GM19239 (cell line): ENCODE measurements at places on chromosomes 11 and 22.

GRCh38 chr11:94866936-94867795, 99.0 kb downstream of the AMOTL1 start:
- DNase-seq: no peak

GRCh38 chr22:47190276-47190956, 428.0 kb downstream of the TBC1D22A start:
- DNase-seq: no peak

DNA sequence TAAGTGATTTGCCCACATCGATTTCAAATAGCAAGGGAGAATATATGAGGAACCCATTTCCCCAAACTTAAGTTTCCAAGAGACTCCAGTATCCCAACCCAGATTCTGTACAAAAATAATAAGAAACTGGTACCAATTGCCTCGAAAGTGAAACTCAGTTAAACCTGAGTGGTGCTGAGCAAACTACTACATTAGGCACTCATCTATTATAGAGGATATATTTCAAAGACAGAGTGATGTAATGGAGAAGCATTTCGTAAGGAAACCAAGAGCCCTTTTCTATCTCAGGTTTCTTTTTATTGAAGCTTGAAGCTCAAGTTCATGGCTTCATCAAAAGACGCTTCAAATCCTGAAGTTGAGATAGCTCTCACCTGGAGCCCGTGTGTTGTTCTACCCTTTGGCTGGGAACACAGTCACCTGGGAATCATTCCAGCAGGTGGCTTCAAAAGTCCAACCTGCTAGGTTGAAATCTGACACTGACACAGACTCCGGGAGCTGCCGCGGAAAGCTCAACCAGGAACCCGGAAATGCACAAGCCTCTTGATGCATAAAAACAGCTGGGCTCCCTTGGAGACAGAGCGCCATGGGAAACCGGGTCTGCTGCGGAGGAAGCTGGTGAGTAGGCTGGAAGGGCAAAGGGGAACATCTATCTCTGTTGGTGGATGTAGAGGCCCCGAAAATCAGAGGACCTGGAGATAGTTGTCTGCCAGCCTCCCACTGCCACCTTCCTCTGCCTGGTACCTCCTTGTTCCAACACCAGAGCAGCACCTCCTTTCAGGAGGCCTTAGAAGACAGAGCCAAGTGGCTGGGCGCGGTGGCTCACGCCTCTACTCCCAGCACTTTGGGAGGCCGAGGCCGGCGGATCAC, at the start of gene C11orf52:
Gene C11orf52 (plus strand): TSS at position 524 of the 867 bp plus-strand sequence. CDS start 60 bp downstream, at position 584.
- no peak for DNase-seq

DNA sequence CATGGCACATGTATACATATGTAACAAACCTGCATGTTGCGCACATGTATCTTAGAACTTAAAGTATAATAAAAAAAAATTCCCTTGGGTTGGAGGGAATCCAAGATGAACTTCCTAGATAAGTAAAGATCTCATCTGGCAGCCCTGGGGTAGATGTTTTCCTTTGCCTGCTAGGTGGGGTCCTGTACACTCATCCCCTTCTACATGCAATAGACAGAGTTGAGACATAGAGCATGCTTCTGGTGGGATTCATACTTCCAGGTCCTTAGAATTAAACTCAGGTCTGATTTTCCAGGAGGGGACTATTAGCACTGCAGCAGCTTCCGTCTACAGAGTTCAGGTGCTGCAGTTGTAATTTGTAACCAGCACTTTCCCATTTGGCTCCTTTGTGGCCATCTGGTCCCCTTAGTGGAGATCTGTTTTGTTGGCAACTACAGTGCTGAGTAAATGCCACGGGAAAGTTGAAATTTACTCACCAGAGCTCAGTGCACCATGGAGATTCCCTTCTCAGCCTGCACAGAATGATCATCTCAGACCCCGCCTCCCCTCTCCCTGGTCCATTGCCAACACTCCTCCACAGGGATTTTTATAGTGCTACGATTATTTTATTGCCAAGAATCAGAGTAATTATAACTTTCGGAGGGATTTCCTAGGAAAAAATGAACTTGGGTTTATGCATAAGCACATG, 220.1 kb upstream of the E2F8 start:
- DNase-seq: no peak

GRCh38 chr11:121257289-121257688, 35.3 kb upstream of the SC5D start:
- DNase-seq: no peak

DNA sequence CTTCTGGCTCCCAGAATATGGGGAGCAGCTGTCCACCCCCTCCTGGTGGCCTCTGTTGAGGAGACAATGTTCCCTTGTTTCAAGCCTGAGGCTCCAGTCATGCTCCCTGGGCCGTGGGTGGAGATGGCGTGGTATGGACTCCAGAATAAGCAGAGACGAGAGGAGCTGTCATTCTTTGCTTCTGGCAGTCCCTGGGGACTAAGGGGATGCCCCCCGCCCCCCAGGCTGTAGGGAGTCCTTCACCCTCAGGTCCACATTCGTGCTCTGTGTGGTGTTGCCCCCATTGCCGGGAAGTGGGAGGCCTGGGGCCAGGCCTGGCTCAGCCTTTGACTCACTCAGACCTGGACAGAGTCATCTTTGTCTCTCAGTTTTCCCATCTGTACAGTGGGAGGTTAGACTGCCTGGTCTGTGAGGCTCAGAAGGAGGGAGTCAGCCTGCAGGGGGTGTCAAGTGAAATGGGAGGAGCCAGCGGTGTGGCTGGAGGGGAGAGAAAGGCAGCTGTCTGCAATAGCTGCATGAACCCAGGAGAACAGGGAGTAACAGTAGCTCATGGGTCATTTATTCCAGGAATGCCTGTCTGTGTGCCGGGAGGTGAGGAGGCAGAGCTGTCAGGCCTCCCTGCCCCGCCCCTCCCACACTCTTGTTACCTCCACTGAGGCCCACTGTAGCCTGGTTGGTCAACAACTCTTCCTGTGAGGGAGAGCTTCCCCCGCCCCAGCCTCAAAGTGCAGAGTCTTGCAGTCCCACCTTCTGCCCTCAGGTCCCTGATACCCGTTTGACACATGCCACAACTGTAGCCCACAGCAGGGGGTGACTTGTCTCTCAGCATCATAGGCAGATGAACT, 6.3 kb downstream of the ARHGEF17 start:
- no peak for DNase-seq

GRCh38 chr11:7656704-7657103, 16.6 kb downstream of the CYB5R2 start:
- DNase-seq: no peak

GRCh38 chr22:23712256-23712655, 21.4 kb downstream of the RGL4 start:
- no peak for DNase-seq

DNA sequence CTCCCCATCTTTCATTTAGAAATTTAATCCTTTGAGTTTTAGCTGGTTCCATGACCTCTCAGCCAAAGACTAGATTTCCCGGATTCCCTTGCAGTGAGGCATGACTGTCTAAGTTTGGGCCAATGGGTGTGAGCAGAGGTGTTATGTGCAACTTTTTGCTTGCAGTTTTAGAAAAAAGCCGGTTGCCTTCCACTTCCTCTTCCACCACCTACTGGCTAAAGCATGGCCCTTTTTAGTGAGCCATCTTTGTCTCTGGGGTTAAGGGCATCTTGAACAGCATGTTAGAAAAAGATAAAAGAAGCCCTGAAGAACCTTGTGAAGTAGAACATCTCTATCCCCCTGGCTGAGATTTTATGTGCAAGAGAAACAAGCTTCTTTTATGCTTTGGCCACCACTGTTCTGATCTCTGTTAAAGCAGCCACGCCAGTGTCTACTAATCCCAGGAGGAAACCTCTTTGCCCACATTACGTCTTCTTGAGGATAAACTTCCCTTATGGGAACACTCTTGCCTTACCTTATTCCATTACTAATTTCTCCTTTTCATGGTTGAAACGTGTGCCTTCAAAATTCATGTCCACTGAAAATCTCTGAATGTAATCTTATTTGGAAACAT, 279.9 kb downstream of the TENM4 start:
- no peak for DNase-seq

DNA sequence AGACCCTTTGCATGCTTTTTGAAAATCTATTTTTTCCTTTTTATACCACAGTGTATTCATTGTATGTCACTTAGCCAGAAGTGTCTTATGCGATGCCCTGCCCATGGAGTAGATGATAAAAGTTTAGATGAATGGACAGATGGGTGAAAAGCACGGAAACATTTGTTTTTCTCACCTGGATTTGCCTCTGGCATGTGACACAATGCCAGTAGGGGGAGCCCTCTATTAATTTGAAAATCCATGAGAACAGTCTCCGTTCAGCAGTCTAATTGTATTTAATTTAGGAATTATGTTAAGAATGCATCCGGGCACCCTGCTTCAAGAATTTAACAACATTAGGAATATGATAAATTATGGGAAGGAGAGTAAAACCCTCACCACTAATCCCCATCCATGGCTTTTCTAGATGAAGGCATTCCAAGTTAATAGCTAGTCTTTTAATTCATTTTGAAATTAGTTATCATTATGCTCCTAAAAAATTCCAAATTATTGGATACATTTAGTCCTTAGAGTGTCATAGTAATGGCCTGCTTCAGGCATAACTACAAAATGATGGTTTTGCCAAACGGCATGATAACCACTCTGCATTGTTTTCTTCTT, 55.3 kb upstream of the ALKBH3 start:
- DNase-seq: no peak

- no peak for DNase-seq
Measured at GRCh38 chr11:128455766-128456165, 131.6 kb downstream of the ETS1 start.

DNA sequence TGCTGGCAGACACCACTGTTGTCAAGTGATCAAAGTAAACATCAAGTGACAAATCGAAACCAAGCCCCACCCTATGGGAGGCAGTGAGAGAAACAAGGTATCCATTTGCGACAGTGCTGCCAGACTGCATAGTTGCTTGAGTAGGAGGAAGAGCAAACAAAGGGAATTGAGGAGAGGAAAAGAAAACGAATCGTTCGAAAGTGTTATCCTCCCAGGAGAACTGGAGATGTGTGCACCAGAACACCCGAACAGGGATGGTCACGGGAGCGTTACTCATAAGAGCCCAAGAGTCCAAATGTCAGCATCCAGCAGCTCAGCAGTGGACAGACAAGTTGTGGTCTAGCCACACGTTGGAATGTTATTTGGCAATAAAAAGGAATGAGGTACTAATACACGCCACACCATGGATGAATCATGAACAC, 58.4 kb upstream of the NUP50 start:
- DNase-seq: no peak

DNA sequence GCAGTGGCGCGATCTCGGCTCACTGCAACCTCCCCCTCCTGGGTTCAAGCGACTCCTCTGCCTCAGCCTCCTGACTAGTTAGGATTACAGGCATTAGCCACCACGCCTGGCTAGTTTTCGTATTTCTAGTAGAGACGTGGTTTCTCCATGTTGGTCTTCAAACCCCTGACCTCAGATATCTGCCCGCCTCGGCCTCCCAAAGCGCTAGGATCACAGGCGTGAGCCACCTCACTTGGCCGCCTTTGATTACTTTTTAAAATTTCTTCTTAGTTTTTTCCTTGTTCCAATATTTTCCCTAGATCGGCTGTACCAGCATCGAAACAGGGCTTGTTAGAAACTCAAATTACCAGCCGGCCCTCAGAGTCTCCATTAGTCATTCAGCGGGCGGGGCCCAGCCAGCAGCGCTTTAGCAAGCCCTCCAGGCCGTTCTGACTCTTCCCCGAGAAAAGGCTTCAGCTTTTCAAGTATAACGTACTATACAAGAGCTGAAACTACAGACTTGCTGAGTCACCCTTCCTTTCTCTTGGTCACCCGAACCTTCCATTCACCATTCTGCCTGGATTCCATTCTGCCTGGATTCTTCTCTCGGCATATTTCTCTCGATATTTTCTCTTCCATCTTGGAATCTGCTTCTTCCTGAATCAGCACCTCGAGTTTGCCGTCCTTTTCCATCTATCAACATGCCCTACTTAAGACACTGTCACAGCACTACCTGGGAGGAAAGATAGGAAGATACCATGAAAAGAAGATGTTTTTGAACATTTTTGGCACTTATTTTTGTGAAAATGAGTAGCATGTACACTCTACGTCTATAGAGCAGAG, 6.7 kb upstream of the CAPRIN1 start:
- DNase-seq: no peak

DNA sequence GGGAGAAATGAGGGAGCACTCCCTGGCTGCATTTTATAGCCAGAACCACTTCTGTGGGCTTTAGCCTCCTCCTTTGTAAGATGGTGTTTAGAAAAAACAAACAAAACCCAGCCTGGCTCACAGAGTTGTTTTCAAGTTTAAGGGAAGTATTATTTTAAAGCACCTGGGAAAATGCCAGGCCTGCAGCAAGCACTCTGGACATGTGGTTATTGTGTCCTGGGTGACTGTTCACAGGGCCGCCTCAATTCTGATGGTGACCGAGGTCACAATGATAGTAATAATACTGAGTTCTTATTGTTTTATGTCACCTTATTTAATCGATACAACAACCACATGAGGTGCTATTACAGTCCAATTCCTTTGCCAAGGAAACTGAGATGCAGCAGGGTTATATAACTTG, 20.7 kb upstream of the SLC22A12 start:
- no peak for DNase-seq

DNA sequence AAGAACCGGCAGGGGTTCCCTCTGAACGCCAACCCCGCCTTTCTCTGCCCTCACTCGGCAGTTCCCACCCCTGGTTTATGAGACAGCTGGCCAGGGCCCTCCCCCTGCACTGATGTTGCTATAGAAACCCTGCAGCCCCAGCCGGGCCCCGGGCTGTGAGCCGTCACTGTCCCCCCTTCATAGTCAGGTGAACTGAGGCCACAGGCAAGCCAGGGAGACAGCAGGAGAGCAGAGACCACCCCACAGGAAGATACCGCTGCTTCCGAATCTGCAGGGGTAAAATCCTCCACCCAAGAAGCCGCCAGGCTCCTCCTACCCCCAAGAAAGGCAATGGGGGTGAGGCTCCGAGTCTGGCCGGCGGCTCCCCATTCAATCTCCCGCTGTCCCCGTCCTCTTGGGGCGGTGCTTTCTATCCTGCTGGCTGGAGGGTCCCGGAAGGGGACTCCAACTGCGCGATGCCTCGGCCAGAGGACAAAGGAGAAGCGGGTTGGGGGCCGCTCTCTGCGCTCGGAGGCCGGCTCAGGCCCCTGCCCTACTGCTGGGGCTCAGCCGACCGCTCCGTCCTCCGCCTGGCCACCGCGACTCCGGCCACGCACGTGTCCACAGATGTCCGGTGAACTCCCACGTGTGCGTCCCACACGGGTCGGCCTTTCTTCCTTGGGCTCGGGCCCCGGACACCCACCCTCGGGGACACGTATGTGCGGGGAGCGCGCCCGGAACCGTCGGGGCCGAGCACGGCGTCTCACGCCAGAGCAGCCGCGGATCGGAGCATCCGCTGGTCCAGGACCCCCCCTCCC, 587 bp downstream of the SLC25A22 start:
- DNase-seq: peak; percentile 91

GRCh38 chr11:130839981-130840666, 76.2 kb downstream of the SNX19 start:
- DNase-seq: no peak

DNA sequence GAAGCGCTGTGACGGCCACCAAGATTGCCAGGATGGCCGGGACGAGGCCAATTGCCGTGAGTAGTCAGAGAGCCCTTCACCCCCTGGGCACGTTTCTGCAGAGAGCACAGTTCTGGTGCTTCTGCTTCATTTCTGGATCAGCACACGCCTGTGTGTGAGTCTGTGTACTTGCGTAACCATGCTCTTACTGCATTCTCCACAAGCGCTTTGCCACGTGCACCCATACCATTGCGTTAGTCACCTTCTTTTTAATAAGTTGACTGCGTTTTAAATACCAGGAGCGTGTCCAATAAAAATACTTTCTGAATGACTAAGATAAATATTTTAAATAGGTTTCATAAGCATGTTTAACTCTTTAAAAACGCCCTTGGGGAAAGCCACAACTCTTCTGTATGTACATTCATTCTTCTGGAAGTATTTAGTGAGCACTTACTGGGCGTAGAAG, 143.0 kb upstream of the SORL1-AS1 start:
- DNase-seq: no peak

- DNase-seq: no peak
Measured at GRCh38 chr11:66858186-66858938, 1.5 kb downstream of the LRFN4 start.
